ENCODE measurements at places on chromosomes 12 and 14. TPM values are rescaled to one million over a fixed set of nuclear protein-coding genes. Genes with fewer than 3 reads are reported as not detected.

EPS8 gene
- total RNA-seq, result 16.3 TPM

DNA sequence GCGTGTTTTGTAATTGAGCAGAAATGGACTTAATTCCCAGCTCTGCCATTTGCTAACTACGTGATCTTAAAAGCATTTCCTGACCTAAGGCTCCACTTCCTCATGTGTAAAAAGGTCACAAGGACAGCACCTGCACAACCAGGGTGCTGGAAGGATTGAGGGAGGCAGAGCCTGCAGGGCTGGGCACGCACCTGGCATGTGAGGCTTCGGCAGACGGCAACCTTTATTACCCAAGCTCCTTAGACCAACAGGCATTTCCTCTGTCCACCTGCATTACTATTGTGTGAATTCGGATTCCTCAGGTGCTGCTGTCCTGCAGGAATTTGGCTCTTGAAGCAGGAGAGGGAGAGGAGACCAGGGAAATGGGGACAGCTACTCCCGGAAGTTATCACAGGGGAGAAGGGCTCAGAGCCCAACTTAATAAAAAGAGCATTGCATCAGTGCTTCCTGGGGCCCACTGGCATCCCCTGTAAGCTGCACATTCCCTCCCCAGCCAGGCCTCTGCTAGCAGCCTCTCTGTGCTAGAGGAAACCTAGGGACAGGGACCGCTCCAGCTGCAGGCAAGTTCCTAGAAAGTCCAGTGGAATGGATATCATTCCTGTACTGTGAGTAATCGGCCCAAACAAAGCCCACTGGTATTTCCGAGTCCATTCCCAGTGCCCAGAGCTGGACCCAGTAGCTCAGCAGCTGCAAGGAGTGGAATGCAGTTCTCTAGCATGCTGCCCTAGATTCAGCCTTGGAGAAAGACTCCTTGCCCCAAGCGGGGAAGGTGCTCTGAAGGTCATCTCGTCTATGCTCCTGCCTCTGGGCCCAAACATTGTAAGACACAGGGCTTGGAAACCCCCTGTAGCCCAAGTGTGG, 157.1 kb upstream of the CCND2 start:
- H3K27ac ChIP-seq, result no peak overlapping the region
- H3K36me3 ChIP-seq, result no peaks in the 10 kb centered on the region

DNA sequence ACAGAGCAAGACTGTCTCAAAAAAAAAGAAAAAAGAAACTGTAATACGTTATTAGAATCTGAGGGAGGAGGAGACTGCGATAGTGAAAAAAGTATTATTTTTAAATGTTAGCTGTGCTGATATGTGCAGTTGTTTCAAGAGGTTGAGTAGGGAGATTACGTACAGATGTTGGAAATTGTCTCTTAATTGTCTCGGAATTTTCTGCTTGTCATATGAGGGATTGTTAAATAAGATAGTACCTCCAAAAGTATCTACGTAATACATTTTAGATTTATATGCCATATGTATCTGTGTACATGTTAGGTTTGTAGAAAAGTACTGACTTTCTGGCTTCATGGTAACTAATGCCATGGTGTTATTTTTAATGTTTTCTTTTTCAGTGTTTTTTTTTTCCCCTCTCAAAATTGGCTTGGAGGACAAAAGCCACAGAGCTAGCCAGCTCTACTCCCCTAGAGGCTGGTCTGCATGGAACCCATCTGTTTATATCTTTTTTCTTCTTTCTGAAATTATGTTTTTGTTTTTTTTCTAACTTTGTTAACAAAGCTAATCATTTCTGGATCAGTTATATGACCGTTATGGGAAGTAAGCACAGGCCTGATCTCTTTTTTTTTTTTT, 3.4 kb downstream of the RIMKLB start:
- no peaks in the 10 kb centered on the region for H3K27me3 ChIP-seq
- H3K4me3 ChIP-seq, result no peak overlapping the region
- peaks cover 5% of the 10 kb centered on the region for H3K36me3 ChIP-seq
- H3K4me1 ChIP-seq, result peaks cover 27% of the 10 kb centered on the region
- no peak for DNase-seq

DNA sequence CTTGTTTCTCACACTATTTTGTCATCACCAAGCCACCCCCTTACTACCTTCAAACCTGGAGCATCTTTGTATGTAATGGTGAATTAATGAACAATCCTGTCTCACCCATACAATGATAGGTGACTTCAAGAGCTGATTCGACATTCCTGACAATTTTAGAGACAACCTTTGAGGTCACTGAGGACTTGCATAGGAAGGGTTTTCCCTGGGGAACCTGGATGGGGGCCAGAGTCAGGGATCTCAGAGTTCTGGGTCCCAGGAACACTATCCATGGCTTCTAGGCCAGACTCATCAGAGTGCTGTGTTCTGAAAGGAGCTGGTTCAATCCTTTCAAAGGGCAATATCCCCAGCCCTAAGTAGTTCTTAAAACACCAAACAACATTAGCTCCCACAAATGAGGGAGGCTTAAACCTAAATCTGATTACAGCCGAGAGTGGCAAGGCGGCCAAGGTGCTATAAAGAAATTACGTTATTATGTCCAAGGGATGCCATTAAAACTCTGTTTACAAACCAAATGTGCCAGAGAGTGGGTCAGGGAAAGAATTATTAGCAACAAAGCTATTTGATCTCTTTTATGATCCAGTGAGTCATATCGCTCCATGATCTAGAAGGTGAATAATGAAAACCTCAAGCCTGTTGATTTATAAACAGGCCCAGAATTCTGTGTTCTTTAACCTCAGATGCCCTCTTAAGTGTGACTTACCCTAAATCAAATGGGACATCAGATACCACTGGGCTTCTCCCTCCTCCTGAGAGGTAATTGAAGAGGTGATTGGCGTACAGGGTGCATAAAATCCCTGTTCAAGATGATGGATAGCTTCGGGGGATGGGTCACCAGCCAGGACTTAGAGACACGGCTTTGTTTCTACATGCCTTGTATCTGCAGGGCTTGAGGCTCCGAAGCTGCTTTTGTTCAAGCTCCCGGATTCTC, 230.2 kb upstream of the TBX3 start:
- H3K4me1 ChIP-seq, result no peaks in the 10 kb centered on the region
- H3K27me3 ChIP-seq, result no peaks in the 10 kb centered on the region
- no peak for DNase-seq
- H3K36me3 ChIP-seq, result no peaks in the 10 kb centered on the region

DNA sequence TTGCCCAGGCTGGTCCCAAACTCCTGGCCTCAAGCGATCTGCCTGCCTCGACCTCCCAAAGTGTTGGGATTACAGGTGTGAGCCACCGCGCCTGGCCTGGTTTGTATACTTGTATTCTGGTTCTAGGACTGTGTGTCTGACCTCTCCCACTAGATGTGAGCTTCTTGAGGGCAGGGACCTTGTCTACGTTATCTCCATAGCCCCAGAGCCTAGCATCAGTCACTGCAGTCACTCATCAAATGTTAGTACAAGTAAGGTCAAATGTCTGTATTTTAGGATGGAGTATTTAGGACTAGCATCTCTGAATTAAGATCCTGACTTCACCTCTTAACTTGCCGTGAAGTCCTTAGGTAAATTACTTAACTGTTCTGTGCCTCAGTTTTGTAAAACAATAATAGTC, 2.9 kb downstream of the RILPL2 start:
- H3K4me3 ChIP-seq, result no peak overlapping the region
- H3K27me3 ChIP-seq, result no peaks in the 10 kb centered on the region
- H3K36me3 ChIP-seq, result no peaks in the 10 kb centered on the region
- no peak for DNase-seq

GRCh38 chr12:56520506-56520905, 1.1 kb upstream of the RBMS2 start:
- peaks cover 19% of the 10 kb centered on the region for H3K4me1 ChIP-seq
- H3K36me3 ChIP-seq, result no peaks in the 10 kb centered on the region
- H3K27me3 ChIP-seq, result no peaks in the 10 kb centered on the region
- peak overlapping the region; percentile 13 for H3K27ac ChIP-seq

GRCh38 chr12:52126050-52126604, 46.6 kb downstream of the SMIM41 start:
- peaks cover 5% of the 10 kb centered on the region for H3K4me1 ChIP-seq
- no peaks in the 10 kb centered on the region for H3K27me3 ChIP-seq
- no peak for DNase-seq

DNA sequence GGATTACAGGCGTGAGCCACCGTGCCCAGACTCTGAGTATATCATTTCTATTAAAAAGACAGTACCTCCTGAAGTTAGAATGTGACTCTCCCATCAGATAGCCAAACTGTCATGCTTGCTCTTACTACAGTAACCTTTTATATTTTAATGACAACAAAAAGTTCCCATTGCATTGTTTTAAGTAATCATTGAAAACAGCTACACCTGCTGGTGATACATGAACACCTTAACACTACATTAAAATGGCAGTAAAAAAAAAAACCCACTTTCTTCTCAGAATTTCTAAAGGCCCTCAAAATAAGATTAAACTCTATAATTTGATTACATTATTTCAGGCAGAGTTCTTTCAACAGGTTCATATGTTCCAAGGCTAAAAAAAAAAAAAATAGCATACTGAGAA, 76.7 kb downstream of the SH2B3 start:
- H3K27ac ChIP-seq, result no peak overlapping the region
- no peaks in the 10 kb centered on the region for H3K4me1 ChIP-seq
- H3K36me3 ChIP-seq, result peaks cover 62% of the 10 kb centered on the region
- no peaks in the 10 kb centered on the region for H3K27me3 ChIP-seq
- no peak overlapping the region for H3K4me3 ChIP-seq

DNA sequence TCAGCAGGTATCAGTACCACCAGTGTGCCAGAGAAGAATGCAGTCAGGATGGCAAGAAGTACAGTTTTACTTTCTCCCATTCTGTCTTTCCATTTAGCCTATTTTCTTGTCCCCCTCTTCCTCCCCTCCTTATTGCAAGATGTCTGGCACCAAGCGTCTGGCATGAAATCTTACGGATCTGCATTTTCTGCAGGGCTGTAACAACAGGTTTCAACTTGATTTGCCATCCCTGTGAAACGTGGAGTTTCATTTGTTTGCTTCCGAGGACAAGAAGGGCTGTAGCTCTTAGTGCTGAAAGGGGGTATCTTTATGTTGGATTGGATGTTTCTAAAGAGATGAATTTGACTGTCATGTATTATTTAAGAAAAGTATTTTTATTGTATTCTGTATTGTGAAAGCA, 1110.6 kb downstream of the BCL11B start:
- H3K4me3 ChIP-seq, result no peak overlapping the region
- no peak overlapping the region for H3K27ac ChIP-seq
- no peaks in the 10 kb centered on the region for H3K36me3 ChIP-seq
- no peaks in the 10 kb centered on the region for H3K4me1 ChIP-seq

DNA sequence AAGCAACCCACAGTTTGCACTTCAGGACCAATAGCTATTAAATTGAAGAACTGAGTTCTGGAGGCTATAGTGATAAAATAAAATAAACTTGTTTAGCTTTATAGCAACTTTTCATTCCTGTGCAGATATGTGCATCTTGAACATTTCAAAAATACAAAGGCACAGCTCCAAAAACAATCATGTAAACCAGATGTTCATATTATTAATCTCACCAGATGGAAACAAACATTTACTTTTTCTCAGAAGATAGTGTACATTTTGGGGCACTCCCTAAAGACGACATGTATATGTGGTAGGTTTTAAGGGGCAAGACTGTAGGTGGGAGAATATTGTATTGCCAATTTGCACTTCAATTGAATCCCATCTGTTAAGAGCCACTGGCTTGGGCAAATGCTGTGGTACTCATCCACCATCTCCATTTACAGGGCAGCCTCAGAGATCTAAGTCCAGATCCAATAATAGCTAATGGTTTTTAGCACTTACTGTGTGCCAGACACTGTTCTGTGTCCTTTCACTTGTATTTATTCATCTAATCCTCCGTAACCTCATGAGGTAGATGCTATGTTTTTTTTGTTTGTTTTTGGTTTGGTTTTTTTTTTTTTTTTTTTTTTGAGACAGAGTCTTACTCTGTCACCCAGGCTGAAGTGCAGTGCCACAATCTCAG, 49.1 kb downstream of the PTGER2 start:
- H3K27me3 ChIP-seq, result no peaks in the 10 kb centered on the region
- no peak for DNase-seq
- no peaks in the 10 kb centered on the region for H3K4me1 ChIP-seq
- no peak overlapping the region for H3K27ac ChIP-seq

DNA sequence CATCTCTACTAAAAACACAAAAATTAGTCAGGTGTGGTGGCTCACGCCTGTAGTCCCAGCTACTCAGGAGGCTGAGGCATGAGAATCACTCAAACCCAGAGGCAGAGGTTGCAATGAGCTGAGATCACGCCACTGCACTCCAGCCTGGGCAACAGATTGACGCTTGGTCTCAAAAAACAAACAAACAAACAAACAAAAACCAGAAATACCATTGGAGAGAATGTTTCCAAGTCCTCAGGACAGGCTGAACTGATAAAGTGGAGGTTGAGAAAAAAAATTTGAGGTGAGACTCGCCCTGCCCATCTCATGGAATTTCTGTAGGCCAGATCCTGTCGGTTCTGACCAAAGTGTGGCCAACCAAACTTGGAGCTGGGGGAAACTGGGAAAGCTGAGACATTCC, 30.6 kb upstream of the NFYB start:
- no peak overlapping the region for H3K27ac ChIP-seq
- no peaks in the 10 kb centered on the region for H3K27me3 ChIP-seq
- H3K36me3 ChIP-seq, result no peaks in the 10 kb centered on the region
- DNase-seq, result no peak
- no peaks in the 10 kb centered on the region for H3K4me1 ChIP-seq
- no peak overlapping the region for H3K4me3 ChIP-seq

DNA sequence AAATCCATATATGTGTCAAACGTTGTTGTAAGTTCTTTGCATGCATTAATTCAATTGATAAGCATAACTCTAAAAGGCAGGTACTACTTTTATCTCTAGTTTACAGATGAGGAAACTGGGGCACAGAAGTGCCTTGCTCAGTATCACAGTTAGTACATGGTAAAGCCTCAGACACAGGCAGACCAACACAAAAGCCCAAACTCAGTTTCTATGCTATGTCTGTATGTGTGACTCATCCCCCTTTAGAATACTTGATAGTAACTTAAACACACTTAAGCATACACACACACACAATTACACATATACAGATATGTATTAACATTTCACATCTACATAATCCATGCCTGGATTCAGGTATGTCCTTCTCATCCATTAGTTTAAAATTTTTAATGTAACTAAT, 88.0 kb downstream of the EPS8 start:
- H3K4me3 ChIP-seq, result no peak overlapping the region
- peak; percentile 52 for DNase-seq
- no peaks in the 10 kb centered on the region for H3K36me3 ChIP-seq
- peaks cover 25% of the 10 kb centered on the region for H3K4me1 ChIP-seq
- no peaks in the 10 kb centered on the region for H3K27me3 ChIP-seq

- H3K4me1 ChIP-seq, result no peaks in the 10 kb centered on the region
- no peak for DNase-seq
- H3K4me3 ChIP-seq, result no peak overlapping the region
These were observed 1.8 kb downstream of the GALNT6 start for GRCh38 chr12:51389302-51389999.
